ENCODE measurements at places on chromosomes 2 and 18.

DNA sequence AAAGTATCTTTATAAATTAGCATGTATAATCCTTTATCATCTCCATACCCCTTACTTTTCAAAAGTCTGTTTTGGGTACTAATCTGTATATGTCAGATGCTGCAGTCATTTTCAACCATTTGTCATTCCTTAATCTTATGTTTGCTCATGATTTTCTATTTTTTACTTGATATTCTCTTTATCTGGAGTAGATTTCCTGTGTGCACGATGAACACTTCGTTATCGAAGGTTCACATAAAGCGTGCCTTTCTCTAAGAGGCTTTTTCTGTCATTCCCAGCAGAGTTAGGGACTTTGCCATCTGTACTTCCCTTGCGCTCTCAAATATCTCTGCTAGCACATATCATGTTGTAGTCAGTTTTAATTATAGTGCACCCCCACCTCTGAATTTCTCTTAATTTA lies 123.2 kb downstream of the BIRC6 start:
- no peak for DNase-seq

- DNase-seq, result no peak
Observed at GRCh38 chr2:161101406-161101805, 58.8 kb upstream of the TANK start.

DNA sequence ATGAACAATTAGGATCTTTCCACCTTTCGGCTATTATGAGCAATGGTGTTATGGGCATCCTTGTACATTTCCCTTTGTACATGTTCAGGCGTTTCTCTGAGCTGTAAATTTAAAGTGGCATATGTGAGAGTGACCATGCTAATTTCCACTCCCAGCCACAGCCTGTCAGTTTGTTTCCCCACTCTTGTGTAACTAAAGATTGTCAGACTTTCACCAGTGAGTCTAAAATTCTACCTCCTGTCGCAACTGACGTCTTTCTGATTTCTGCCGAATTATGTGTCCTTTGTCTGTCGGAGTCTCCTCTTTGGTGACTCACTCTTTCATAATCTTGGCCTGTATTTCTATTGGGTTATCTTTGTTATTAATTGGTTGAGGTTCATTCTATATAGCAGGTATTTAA lies 50.7 kb downstream of the TRAPPC12 start:
- DNase-seq, result no peak

- DNase-seq, result no peak
Observed at GRCh38 chr2:106168657-106169056, 25.4 kb downstream of the UXS1 start.

DNA sequence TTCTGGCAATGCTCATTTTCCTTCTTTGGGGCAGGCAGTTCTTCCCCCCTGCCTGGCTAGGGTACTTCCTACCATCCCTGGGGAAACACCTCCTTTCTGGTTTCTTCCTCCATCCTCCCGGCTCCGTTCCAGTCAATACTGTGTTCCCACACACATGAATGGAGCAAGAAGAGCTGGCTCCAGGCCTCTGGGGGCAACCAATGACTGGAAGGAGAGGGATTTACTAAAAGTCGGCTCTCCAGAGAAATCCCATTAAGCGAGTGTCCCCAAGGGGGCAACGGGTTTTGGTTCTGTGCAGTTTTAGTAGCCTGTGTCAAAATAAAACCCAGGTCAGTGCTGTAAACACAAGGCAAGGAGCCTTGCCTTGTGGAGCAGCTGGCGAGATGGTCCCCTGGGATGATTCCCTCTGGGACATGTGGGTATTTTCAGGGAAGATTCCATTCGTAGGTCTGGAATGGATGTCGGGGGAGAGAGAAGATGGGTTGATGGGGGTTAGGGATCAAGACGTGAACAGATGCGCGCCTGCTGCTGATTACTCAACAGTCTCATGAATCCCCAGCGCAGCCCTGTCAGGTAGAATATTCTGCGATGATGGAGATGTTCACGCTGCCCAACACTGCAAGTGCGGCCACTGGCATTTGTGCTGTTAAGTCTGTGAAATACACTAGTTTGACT lies 32.0 kb downstream of the EMILIN2 start:
- DNase-seq, result no peak
